Peyer's patch (tissue), 4 donors: ENCODE measurements at places on chromosomes 6 and 20. TPM values are rescaled to one million over a fixed set of nuclear protein-coding genes. Genes with fewer than 3 reads are reported as not detected.
A peak's percentile ranks its signal among the peaks of the same experiment; 100 is the strongest.

Gene SIRPB1
- 2.5 TPM for total RNA-seq

Gene INSM1
- not detected for total RNA-seq

- no peak for DNase-seq
Observed at GRCh38 chr6:68973066-68973465, 338.0 kb downstream of the ADGRB3 start.

GRCh38 chr20:55746723-55747122, 258.6 kb downstream of the CBLN4 start:
- DNase-seq: no peak

DNA sequence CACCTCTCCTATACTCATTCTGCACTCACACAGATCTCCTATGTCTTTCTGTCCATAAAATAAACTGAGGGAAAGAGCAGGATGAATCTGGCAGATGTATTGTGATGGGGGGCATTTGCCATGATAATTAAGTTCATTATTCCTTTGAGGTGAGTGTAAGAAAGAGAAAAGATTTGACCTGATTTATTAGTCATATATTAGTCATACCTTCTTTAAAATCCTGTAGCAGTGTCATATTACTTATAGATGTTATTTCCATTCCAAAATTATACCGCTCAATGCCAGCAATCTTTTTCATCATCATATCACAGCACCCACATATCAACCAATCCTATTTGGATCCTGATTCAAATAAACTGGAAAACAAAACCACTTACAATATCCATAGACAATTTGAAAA, 733.3 kb upstream of the SLC35B3 start:
- no peak for DNase-seq

DNA sequence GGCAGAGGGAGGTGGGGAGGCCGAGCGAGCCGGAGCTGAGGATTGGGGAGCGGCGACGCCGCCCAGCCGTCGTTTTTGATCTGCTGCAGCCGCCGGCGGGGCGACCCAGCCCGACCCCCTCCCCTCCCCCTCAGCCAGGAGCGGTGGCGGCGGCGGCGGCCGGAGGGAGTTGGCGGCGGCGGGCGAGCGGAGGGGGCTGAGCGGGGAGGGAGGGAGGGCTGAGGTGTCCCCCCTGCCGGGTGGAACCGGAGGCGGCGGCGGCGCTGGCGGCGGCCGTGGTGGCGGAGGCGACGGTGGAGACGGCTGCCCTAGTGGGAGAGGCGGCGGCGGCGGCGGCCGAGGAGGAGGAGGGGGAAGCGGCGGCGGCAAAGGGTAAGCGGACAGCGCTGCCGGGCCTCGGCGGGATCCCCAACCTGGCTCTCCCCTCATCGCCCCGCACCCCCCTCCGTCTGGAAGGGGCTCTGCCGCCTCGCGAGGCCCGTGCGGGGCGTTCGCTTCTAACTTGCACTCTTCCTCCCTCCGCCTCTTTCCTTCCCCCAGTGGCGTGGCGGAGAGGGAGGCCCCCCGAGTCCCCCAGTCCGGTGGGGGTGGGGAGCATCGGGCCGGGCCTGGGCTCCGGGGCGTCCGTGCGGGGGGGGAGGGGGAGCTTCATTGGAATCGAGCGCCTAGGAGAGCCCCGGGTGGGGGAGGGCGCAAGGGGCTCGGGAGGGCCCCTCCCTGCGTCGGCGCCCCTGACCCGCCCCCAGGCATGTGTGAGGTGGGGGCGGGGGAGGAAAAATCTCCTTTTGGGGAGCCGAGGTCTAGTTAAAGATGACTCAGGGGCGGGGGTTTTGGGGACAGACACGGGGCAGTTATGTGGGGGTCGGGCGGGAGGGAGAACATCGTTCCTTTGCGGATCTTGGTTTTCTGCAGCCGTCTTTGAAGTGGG, at the start of gene TAB2:
TAB2 (plus strand) TSS at position 69 of the 928 bp plus-strand sequence. CDS start 52,286 bp downstream, outside the sequence.
- peak; percentile 57 for DNase-seq

- no peak for DNase-seq
Observed at GRCh38 chr6:168099201-168100010, 20.4 kb upstream of the FRMD1 start.

- no peak for DNase-seq
Observed at GRCh38 chr6:39314273-39314795, at the start of gene KCNK17. Gene KCNK17, minus strand, starts transcription at chr6:39314419. Its CDS starts 99 bp downstream, at chr6:39314320.

- DNase-seq: no peak
Observed at GRCh38 chr6:25266456-25267100, 12.6 kb upstream of the CARMIL1 start.

- DNase-seq: no peak
Observed at GRCh38 chr6:155147958-155148663, 115.7 kb upstream of the CLDN20 start.

DNA sequence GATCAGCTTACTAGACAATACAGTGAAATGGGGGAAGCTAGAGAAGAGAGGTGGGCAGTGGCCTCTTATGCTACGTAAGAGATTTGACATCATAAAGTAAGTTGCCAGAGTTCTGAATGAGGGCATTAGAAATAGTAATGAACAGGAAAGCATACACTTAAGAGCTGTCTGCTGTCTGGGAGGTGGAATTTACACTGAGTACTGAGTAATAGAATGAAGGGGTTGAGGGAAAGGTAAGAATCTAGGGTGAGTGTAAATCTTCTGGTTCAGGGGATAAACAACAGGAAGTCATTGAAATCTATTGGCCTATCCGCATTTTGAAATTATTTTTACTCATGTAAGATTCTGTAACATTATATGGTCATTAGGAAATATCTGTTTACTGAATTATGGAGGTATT, 35.8 kb downstream of the HLA-DMB start:
- DNase-seq: no peak
